ENCODE measurements at places on chromosomes 12 and 14.
A peak's percentile ranks its signal among the peaks of the same experiment; 100 is the strongest.

- DNase-seq: peak; percentile 26
Measured at GRCh38 chr12:81450920-81451739, 308.0 kb downstream of the PPFIA2 start.

DNA sequence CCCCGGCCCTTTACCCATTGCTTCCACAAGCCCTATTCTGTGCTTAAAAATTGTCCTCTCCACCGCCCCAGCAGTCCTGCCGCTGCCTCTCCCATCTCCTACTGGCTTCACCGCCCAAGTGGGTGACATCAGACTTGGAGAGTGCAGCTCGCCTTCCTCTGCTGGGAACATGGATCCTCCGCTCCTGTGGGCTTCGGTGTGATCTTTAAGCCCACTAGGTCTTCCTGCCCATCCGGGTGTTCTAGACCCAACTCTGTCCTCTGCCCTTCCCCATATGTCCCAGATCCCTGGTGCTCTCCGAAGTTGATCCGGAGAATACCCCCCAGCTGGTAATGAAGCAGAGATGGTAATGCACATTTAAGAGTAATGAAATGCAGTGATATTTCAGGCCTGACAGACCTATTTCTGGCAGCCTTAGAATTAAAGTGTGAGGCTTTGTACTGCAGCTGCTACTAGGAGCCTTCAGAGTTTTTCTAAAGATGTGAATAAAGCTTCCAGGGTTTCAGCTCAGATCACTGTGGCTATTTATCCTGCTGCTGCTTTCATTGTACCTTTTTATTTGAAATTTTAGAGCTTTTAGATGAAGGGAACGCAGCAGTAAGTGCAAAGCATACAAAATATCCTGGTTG, 22.9 kb upstream of the CTDSP2 start:
- no peak for DNase-seq

DNA sequence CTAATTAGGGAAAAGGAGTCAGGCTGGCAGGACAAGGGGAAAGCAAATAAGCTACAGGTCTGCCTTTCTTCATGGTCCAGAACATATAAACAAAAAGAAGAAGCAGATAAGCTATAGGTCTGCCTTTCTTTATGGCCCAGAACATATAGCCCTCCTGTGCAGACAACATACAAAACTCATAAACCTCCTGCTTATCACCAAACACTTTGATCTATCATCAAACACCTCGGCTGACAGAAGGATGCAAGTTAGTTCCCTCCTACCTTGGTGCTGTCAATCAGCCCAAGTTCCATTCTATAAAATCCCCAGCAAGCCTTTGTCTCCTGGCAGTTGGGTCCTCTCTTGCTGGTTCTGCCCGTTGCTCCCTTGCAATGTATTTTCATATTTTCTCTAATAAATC, 23.2 kb downstream of the AMN1 start:
- no peak for DNase-seq

GRCh38 chr14:34364201-34364600, 97.8 kb downstream of the SPTSSA start:
- no peak for DNase-seq

DNA sequence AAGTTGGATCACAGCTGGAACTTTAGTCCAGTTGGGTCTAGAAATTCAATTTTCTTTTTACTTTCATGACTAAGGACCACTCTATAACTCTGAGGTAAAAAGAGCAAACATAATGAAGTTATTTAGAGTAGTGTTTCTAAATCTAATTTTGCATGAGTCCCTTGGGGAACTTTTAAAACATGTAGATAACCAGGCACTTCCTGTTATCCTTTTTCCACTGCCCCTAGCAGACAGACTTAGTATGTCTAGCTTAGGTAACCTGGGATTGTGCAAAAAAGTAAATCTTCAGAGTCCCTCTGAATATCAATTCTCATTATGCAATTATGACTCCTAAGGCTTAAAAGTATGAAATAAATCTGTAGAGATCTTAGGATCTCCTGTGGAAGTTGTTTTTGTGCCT, 371.2 kb downstream of the DIO2 start:
- no peak for DNase-seq

- no peak for DNase-seq
Measured at GRCh38 chr12:3365463-3366411, 125.3 kb upstream of the PRMT8 start.

GRCh38 chr12:108980831-108981618, 39.8 kb downstream of the SVOP start:
- DNase-seq: no peak

- DNase-seq: no peak
Measured at GRCh38 chr14:99445931-99446330, 34.7 kb downstream of the SETD3 start.

- DNase-seq: no peak
Measured at GRCh38 chr14:55800156-55800785, 220.3 kb downstream of the KTN1 start.

DNA sequence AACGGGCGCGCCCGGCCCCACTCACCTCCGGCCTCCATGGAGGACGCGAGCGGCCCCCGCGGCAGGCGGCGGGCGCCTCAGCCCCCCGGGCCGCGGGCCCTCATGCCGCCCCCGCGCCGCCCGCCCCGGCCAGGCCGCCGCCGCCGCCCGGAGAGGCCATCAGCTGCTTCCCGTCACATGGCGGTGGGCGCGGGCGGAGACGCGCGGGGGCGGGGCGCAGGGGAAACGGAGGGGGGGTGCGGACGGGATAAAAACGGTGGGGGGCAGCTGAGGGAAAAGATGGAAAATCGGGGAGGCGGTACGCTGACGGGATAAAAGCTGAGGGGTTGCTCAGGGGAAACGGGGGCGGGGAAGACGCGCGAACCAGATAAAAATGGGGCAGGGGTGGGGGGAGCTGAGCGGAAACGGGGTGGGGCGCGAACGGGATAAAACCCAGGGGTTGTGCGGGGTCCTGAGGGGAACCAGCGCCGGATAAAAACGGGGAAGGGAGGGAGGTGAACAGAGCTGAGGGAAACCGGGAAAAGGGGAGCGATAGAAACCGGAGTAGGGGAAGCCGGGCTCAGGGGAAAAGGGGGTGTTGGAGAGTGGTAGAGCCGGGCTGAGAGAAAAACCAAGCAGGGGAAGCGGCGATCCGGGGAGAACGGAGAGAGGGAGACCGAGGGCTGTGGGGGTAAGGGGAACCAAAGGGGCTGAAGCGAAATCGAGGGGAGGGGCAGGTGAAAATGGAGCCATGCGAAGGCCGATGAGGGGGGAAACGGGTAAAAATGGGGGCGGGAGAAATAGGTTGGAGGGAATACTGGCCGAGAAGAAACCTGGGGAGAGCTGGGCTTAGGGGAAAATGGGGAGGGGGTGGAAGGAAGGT, at the start of gene WSB2:
Gene WSB2, minus strand, starts transcription at position 169 of the 862 bp plus-strand sequence. Its CDS starts 131 bp downstream, at position 38.
- DNase-seq: no peak

- DNase-seq: no peak
Measured at GRCh38 chr12:14890701-14891100, 5.0 kb upstream of the MGP start.

DNA sequence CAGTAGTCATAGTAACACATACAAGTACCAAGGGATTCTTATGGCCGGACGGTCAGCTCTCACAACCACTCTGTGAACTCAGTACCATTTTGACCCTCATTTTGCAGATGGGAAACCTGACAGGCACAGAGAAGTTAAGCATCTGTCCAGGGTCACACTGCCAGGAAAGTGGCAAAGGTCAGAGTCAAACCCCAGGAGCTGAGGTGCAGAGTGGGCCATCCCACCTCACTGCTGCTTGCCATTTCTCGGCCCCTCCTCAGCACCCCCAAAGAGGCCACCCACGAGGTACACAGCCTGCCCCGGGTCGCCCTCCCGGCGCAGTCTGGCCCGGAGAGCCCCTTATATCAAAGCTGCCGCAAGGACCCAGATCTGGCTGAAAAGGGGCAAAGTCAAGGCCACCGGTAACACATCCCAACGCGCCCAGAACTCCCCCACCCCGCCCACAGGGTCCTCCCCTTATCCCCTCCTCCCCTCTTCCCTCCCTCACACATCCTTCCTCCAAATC, 1.7 kb downstream of the NCOR2 start:
- no peak for DNase-seq

GRCh38 chr12:113065126-113066007, 8.8 kb downstream of the DTX1 start:
- DNase-seq: no peak

GRCh38 chr14:75609606-75610475, 31.4 kb downstream of the FLVCR2 start:
- DNase-seq: peak; percentile 71

DNA sequence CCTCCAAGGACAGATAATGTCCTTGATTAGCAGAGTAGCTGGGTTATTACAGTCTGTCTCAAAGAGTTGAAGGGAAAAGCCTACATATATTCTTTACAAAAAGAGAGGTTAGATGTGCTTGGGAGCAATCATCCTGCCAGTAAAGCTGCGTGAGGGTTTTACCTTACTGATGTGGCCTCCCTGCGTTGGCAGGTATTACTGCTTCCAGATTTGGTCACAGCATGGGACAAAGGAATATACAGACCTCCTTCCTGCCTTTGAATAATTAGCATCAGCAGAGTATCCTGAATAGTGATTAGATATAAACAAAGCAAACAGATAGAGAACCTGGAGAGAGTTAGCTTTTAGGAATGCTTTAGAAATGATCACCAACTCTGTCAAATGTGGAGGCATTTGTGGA, 69.6 kb downstream of the TMTC2 start:
- no peak for DNase-seq

GRCh38 chr14:85071447-85071846, 458.5 kb upstream of the FLRT2 start:
- DNase-seq: no peak

- peak; percentile 63 for DNase-seq
Measured at GRCh38 chr14:72745991-72746980, 147.6 kb downstream of the DPF3 start.

GRCh38 chr12:82034769-82035168, 275.6 kb upstream of the PPFIA2 start:
- no peak for DNase-seq

DNA sequence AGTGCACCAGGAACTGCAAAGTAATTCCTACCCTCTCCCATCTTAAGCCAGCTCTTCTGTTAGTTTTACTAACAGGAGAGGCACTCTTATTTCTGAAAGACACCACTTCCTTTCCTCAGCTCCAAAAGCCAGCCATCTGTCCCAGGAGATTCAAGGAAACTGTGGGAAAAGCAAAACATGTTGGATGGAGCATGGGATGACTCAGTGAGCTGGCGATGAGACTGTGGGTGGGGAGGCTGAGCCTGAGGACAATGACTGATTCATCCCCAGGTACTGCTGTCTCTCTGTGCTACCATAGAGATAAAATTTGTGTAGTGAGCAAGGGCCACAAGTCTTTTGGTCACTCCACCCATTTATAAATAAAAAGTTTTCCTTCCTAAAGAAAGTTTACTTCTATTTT, 141.4 kb downstream of the MYRFL start:
- peak; percentile 68 for DNase-seq

DNA sequence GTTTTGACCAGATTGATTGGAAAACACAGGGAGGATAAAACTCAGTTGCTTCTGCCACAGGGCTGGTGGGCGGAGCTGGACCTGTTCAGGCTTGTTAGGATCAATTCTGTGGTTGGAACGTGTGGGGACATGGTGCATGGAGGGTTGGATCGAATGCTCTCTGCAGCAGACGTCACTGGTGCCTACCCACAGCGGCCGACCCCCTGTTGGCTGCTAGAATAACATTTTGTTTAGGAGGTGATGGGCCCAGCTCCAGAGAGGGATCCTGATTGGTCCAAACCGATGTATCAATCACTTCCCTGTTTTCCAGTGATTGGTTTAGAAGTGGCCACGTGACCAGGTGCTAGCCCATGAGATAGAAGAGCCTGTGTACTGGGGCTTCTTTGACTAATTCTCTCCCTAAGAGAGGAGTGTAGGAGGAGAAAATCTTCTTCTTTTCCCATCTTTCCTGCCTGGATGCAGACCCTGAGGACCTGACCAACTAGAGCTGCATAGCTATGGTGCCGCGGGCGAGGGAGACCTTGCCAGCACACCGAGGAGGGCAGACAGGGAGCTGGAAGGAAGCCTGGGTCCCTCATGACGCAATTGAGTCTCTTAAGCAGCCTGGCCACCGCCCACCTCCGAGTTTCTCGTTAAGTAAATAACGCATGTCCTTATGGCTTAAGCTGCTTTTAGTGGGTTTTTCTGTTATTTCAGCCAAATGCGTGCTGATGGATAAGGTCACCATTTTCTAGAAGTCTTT, 163.5 kb downstream of the AACS start:
- no peak for DNase-seq

GRCh38 chr12:45587012-45587411, 142.5 kb upstream of the ARID2 start:
- DNase-seq: no peak

DNA sequence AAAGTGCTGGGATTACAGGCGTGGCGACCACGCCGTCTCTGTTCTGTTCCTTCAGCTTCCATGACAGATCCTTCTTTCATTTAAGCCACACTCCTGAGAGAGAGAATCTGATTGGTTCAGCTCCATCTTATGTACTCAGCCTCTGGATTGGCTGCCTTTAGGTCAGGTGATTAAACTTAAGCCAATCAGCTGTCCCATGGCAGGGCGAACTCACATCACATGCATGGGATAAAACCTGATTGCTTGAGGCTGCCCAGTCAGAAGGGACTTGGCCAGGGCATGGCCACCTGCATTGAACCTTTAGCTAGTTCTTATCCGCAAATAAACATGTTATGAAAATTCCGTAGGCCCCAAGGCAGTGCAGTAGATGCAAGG, 274.2 kb downstream of the SUDS3 start:
- DNase-seq: no peak

- no peak for DNase-seq
Measured at GRCh38 chr12:49098035-49098451, 3.4 kb upstream of the DHH start.

GRCh38 chr14:29587761-29588470, 339.7 kb downstream of the PRKD1 start:
- no peak for DNase-seq

GRCh38 chr12:120748242-120748641, 22.6 kb downstream of the ACADS start:
- DNase-seq: no peak

DNA sequence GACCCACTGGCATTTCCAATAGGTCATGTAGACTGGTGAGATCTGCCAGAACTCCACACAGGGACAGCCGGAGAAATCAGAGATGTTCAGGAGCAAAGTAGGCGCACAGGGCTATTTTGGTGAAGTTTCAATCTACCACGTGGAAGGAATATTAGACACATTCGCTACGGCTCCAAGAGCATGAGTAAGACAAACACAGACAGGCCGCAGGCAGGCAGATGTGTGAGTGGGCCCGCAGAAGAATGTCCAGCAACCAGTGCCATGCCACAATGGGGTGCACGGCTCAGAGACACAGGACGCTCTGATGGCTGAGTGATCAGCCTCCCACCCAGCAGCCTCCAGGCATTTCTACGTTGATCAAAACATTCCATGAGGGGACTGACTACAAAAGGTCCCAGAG, 10.4 kb downstream of the SLC15A4 start:
- no peak for DNase-seq

- no peak for DNase-seq
Measured at GRCh38 chr14:57761800-57762199, 104.1 kb downstream of the SLC35F4 start.

DNA sequence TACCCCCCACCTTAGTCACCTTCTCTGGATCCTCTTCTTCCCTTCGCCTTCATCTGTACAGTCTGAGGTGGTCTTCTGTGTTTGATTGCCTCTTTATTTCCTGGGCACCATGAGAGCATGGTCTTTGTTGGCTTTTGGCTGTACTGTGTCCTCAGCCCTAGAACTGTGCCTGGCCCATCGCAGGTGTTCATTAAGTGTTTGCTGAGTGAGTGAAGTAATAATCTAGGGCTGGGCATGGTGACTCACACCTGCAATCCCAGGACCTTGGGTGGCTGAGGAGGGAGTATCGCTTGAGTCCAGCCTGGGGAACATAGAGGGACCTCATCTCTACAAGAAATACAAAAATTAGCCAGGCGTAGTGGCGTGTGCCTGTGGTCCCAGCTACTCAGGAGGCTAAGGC, 13.9 kb downstream of the ALDH2 start:
- DNase-seq: no peak

All from skeletal muscle cell (primary cell).